ENCODE measurements at places on chromosomes 11 and 22.
A peak's percentile ranks its signal among the peaks of the same experiment; 100 is the strongest.

DNA sequence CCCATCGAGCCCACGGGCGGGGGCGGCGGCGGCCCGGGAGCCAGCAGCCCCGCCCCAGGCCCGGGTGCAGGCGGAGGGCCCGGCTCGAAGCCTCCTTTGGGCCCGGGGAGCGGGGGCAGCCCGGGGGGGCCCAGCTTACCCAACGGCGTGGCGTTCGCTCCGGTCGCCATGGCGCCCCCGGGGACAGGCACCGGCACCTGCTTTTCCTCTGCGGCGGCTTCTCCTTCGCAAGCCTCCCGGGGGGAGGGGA lies 194 bp downstream of the SF1 start:
- DNase-seq = no peak

GRCh38 chr22:32987081-32987631 lies 71.0 kb downstream of the SYN3 start:
- no peak for DNase-seq

GRCh38 chr11:26622181-26622580 lies 50.1 kb upstream of the MUC15 start:
- DNase-seq = no peak

- DNase-seq = no peak
Observed at GRCh38 chr11:42013656-42014201, 554.3 kb upstream of the LRRC4C start.

- DNase-seq = no peak
Observed at GRCh38 chr11:86610559-86611341, 61.7 kb downstream of the ME3 start.

GRCh38 chr11:19615341-19616183 lies 97.1 kb upstream of the NAV2 start:
- DNase-seq = no peak

DNA sequence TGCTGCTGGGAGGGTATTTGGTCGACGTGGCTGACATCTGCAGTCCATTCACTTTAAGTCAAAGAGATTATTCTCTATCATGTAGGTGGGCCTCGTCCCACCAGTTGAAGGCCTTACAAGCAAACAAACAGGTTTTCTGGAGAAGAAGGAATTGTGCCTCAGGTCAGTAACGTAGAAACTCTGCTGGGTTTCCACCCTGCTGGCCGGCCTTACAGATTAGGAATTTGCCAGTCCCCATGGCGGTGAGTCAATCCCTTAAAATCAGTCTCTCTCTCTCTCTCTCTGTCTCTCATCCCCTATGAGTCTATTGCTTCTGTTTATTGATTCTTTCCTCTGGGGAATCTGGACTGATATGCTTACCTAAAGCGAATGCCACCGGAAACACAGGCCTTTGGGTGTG lies 75.4 kb upstream of the FGF3 start:
- no peak for DNase-seq

DNA sequence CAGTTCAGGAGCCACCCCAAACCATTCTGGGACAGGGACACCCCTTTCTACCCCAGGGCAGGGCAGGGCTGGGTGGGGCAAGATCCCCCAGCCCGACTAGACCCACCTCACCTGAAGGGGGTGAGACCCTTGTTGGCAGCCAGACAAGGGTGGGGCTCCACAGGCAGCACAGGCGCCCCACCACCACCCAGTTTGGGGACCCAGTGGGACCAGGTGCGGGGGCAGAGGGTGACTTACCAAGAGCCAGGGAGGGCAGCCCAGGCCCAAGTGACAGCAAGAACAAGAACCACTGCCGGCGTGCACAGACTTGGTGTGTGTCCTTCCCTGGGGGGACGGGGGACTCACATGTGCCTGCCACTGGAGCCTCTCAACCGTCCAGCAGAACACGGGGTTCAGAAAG lies 2.2 kb downstream of the ADM2 start:
- DNase-seq = no peak

GRCh38 chr22:46043816-46044620 lies 67.1 kb upstream of the WNT7B start:
- peak; percentile 37 for DNase-seq

DNA sequence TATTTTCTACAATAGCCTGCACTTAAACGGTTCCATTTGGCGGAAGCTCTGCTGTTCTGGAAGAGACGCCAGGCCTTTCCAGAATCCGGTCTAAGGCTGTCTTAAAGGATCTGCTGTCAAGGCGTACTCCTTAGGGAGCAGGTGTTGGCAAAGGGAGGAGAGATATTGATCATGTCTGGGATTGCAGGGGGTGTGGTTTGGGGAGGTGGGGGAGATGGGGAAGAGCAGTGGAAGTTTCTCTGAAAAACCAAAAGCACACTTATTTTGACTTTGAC lies 22.5 kb upstream of the WNT11 start:
- no peak for DNase-seq

Data from kidney (tissue), 22 donors.